ENCODE measurements at places on chromosomes 16 and 17.

DNA sequence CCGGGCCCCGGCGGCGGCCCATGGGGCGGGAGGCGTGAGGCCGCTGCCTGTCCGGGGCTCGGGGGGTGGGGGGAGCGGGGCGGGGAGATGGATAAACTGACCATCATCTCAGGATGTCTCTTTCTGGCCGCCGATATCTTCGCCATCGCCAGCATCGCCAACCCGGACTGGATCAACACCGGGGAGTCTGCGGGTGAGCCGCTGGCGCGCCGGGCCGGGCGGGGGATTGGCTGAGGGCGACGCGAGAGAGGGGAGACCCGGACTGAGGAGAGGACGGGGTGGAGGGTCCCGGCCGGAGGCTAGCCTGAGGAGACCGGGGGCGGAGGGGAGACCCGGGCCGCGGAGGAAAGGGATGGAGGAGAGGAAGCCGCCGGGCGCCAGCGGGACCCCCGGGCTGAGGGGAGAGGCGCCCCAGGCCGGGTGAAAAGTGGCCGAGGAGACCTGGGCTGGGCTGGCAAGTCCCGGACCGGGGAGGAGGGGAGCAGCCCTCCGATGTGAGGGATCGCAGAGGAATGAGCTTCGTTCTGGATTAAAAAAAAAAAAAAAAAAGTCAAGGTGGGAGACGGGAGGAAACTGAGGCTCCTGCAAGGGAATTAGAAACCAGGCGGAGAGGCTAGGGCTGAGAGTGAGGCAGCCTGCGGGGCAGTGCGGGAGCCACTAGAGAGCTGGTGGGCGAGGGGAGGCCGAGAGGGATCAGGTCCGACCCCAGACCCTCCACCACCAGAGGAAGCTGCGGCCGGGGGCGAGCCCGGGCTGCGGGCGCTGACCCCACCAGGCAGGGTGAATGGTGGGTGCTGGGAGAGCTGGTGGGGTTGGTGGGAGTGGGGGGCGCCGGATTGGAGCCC lies 526 bp downstream of the MOSMO start:
- DNase-seq: no peak

GRCh38 chr16:68362947-68363657 lies 52.3 kb downstream of the PRMT7 start:
- no peak for DNase-seq

- no peak for DNase-seq
Measured at GRCh38 chr17:20771104-20771503, 191.6 kb downstream of the CDRT15L2 start.

DNA sequence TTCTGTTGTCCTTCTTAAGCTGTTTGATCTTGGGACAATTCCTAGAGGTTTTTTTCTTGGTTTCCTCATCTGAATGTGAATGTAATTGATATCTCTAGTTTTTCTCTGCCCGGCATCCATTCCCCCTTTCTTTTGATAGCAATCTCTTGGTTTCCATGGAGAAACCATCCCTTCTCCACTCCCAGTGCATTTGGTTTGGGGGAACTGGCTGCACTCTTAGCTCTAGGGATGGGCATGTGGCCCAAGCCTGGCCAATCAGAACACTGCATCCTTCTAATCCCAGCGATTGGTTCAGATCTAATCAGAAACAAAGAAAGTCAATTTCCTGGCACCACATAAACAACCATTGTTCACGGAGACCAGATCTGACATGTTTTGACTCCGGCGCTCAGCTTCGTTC lies 45.1 kb downstream of the IRX3 start:
- DNase-seq: no peak

GRCh38 chr16:64981568-64982281 lies 140.1 kb downstream of the CDH11 start:
- no peak for DNase-seq

GRCh38 chr16:88705076-88705684 lies 1.0 kb downstream of the RNF166 start:
- no peak for DNase-seq

Data from NCI-H1417 (cell line).